HS-5 (cell line): ENCODE measurements at places on chromosomes 16 and 17.

DNA sequence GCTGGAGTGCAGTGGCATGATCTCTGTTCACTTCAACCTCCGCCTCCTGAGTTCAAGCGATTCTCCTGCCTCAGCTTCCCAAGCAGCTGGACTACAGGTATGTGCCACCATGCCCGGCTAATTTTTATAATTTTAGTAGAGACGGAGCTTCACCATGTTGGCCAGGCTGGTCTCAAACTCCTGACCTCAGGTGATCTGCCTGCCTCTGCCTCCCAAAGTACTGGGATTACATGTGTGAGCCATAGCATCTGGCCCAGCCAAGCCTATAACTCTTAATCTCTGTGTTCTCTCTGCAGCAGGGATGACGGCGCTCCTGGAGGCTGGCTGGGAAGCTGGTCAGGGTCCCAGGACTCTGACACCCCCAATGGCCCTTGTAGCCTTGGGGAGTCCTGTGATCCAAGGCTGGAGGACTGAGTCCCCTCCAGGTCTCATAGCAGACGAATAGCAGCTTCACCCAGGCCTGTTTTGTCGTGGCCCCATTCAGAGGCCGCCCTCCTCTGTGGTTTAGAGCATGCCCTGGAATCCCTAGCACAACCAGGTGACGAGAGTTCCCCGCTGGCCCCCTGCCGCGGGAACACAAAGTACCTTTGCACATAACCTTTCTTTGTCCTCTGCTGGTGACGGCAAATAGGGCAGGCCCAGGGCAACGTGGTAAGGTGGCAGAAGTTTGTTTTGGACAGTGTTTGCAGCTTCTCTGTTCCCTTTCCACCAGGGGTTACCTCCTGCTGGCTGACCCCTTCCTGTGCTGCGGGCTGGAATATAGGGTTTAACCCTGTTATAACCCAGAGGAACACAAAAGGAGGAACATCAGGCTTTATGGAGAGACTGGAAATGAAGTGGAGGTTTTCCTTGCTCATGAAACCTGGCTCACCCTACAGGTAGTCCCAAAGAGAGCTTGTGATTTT lies 43.0 kb upstream of the TOB1 start:
- no peak for DNase-seq

GRCh38 chr16:12377497-12377896 lies 401.0 kb downstream of the SNX29 start:
- no peak for DNase-seq

DNA sequence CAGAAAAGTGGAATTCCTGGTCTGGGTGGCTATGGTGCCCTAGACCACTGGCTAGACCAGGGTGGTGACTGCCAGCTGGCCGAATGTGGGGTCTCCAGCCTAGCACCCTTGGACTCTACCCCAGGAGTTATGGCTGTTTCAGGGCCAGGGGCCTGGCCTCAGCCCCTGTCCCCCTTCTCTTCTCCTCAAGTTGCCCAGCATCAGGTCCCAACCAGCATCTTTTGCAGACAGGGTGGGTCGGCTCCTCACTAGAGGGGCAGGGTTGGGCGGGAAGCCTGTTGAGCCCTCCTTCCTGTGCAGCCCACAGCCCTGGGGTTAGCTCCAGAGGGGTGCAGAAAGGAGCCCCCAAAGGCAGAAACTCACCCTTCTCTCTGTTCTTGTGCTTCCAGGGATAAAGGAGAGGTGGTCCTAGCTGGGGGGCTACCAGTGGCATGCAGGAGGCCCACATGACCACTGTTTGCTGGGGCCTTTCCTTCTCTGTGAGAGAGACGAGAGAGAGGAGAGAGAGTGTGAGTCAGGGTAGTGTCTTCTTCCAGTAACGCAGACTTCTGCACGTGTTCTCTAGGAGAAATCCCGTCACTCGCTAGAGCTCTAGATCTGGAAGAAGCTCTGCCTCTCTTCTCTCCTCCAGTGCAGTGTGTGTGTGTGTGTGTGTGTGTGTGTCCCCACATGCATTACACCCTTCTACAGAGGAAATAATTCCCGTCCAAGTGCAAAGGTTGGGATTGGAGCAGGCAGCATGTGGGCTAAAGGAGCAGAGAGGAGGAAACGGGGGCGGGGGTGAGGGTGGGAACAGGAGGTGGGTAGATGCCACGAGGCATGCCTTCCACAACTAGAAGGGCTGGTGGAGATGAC lies 209.4 kb downstream of the SEC14L1 start:
- DNase-seq = no peak

GRCh38 chr17:34633351-34633750 lies 54.0 kb downstream of the TMEM132E start:
- DNase-seq = no peak

GRCh38 chr17:64380985-64381384 lies 9.7 kb downstream of the PECAM1 start:
- no peak for DNase-seq

GRCh38 chr16:3099732-3100499 lies 822 bp upstream of the ZSCAN10 start:
- no peak for DNase-seq

- no peak for DNase-seq
Observed at GRCh38 chr16:53958341-53958880, 254.5 kb downstream of the FTO start.

DNA sequence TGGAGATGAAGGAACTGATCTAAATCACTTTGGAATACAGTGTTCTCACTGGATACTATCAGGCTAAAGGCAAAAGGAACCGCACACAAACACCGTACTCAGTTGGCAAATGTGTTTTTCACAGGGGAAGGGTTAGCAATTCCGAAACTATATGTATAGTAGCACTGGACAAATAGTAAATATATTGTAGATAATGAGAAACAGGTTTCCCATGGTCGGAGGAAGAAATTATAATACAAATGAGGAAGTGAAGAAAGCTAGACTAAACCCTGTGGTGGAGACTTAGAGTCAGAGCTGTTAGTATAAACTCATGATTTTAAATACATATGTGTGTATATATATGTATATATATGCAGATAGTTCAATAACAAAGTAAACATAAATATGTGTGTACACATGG lies 414.1 kb upstream of the SALL1 start:
- DNase-seq = no peak
